ENCODE measurements at places on chromosomes 5 and 9. TPM values are rescaled to one million over a fixed set of nuclear protein-coding genes. Genes with fewer than 3 reads are reported as not detected.

Gene CDKN2B
- total RNA-seq: not detected

Gene ENTREP1
- not detected for total RNA-seq

Gene FAF2
- total RNA-seq: 45.2 TPM

- no peaks in the 10 kb centered on the region for H3K4me1 ChIP-seq
- DNase-seq: no peak
- H3K27me3 ChIP-seq: no peaks in the 10 kb centered on the region
- no peak overlapping the region for H3K27ac ChIP-seq
- H3K4me3 ChIP-seq: no peak overlapping the region
These were observed 89.5 kb upstream of the MAP3K1 start for GRCh38 chr5:56725711-56726411.

DNA sequence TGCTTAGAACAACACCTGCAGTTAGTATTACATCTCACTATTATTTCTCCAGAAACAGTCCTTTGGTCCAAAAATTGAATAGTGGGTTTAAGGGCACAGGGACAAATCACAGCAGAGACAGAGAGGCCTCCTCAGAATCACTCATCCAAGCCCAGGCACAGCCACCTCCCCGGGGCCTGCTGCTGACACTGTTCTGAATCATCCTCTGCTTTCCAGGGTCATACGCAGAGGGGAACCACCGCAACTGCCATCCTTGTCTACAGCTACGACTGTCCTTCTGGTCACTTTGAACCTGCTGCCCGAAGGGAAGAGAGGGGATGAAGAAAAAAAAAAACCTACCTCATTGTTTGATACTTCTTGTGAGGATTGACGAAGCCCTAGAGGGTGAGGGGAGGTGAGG lies 35.3 kb upstream of the MAN2A1 start:
- no peaks in the 10 kb centered on the region for H3K36me3 ChIP-seq
- peaks cover 14% of the 10 kb centered on the region for H3K4me1 ChIP-seq
- H3K27me3 ChIP-seq: no peaks in the 10 kb centered on the region
- no peak for DNase-seq
- no peak overlapping the region for H3K27ac ChIP-seq
- no peak overlapping the region for H3K4me3 ChIP-seq

DNA sequence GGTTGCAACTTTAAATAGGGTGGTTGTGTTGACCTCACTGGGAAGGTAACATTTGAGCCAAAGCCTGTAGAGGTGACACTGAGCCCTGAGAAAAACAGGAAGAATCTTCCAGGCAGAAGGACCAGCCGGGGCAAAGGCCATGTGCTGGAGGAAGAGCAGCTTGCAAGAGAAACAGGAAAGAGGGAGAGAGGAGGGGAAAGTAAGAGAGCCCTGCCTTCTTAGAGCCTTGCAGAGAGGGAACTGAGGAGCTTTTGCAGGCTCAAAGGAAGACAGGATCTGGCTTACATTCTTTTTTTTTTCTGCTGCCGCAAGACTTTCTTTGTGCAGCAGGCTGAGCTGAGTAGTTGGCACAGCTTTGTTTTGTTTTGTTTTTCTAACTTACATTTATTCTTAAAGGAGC lies 17.4 kb downstream of the C9orf153 start:
- no peaks in the 10 kb centered on the region for H3K4me1 ChIP-seq
- H3K36me3 ChIP-seq: no peaks in the 10 kb centered on the region
- H3K4me3 ChIP-seq: no peak overlapping the region
- H3K27me3 ChIP-seq: no peaks in the 10 kb centered on the region
- H3K27ac ChIP-seq: no peak overlapping the region

GRCh38 chr5:2709976-2710689 lies 41.3 kb downstream of the IRX2 start:
- no peaks in the 10 kb centered on the region for H3K4me1 ChIP-seq
- no peak overlapping the region for H3K4me3 ChIP-seq
- H3K27ac ChIP-seq: no peak overlapping the region
- no peaks in the 10 kb centered on the region for H3K27me3 ChIP-seq
- no peaks in the 10 kb centered on the region for H3K36me3 ChIP-seq
- DNase-seq: no peak

GRCh38 chr5:95684361-95684760 lies 1.6 kb upstream of the SPATA9 start:
- no peak for DNase-seq
- no peaks in the 10 kb centered on the region for H3K4me1 ChIP-seq
- no peaks in the 10 kb centered on the region for H3K36me3 ChIP-seq
- H3K27me3 ChIP-seq: peaks cover 5% of the 10 kb centered on the region
- H3K4me3 ChIP-seq: no peak overlapping the region

GRCh38 chr9:105232207-105232606 lies 12.2 kb upstream of the SLC44A1 start:
- H3K4me3 ChIP-seq: no peak overlapping the region
- no peak overlapping the region for H3K27ac ChIP-seq
- H3K27me3 ChIP-seq: no peaks in the 10 kb centered on the region
- DNase-seq: no peak
- no peaks in the 10 kb centered on the region for H3K4me1 ChIP-seq

DNA sequence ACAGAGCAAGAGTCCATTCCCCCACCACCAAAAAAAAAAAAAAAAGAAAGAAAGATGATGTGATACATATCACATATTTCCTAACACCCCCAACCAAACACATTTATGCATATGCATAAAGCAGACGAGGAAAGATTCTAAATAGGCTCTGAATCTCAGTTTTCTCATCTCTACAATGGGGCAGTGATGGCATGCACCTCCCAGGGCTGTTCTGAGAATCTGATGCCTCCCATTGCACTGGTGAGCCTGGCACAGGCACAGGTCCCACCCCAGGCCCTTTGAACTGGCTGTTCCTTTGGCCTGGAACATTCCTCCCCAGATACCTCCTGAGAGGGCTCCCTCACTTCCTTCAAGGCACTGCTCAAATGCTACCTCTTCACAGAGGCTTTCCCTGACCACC lies 116.5 kb downstream of the C9orf50 start:
- no peak overlapping the region for H3K27ac ChIP-seq
- H3K4me3 ChIP-seq: no peak overlapping the region
- H3K36me3 ChIP-seq: no peaks in the 10 kb centered on the region
- no peaks in the 10 kb centered on the region for H3K4me1 ChIP-seq
- no peak for DNase-seq

DNA sequence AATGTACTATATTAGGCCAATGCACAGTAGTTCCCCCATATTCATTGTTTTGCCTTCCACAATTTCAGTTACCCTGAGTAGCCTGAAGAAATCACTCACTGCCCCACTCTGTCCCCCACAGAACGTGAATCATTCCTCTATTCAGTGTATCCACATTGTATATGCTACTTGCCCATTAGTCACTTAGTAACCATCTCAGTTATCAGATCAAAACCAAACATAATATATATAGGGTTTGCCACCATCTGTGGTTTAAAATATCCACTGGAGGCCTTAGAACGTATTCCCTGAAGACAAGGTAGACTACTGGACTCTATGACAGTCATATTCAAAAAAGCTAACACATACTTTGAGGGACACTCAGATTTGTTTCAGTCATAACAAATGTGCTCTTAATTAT lies 465.7 kb upstream of the RGMB start:
- no peak for DNase-seq
- no peaks in the 10 kb centered on the region for H3K36me3 ChIP-seq
- no peaks in the 10 kb centered on the region for H3K27me3 ChIP-seq
- no peaks in the 10 kb centered on the region for H3K4me1 ChIP-seq
- no peak overlapping the region for H3K27ac ChIP-seq

All from CD8-positive, alpha-beta memory T cell (primary cell).